ENCODE measurements at places on chromosomes 12 and 14. TPM values are rescaled to one million over a fixed set of nuclear protein-coding genes. Genes with fewer than 3 reads are reported as not detected.
A peak's percentile ranks its signal among the peaks of the same experiment; 100 is the strongest.

DNA sequence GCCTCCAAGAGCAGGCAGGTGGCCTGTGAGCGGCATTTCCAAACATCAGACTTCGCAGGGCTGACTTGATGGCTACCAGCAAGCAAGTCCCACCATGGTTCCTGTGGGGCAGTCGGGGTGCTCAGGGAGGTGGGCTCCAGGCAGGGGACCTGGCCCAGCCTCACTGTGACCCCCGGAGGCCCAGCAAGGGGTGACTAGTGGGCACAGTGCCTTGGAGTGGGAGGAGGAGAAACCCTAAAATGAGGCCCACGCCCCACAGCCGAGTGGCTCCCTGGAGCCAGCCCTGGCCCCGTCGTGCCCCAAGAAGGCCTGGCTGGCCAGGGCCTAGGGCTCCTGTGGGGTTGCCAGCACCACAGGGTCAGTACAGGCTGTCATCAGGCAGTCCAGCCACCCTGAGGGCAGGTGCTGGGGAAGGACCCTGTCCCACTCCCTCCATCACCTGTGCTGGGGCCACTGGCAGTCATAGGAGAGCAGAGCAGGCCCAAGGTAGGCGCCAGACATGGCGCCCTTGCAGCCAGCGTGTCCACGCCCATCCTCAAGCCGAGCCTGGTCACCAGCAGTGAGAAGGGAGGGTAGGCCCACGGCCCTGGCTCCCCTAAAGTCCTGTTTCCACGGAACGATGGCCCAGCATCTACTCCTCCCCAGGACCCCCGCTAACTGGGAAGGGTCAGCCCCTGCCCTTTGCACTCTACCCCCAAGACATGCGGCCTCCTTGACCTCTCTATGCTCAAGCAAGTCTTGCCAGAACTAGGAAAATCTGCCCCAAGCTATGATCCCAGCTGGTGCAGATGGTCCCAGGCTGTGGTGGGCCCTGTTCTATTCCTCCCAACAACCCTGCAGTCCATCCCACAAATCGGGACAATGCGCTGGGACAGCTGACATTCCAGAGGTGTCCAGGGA is 144.2 kb upstream of the C14orf180 start:
- no peak for DNase-seq

GRCh38 chr12:92732216-92732615 is 29.4 kb downstream of the PLEKHG7 start:
- DNase-seq = no peak

GRCh38 chr12:12636641-12637040 is 25.0 kb downstream of the CREBL2 start:
- no peak for DNase-seq

DNA sequence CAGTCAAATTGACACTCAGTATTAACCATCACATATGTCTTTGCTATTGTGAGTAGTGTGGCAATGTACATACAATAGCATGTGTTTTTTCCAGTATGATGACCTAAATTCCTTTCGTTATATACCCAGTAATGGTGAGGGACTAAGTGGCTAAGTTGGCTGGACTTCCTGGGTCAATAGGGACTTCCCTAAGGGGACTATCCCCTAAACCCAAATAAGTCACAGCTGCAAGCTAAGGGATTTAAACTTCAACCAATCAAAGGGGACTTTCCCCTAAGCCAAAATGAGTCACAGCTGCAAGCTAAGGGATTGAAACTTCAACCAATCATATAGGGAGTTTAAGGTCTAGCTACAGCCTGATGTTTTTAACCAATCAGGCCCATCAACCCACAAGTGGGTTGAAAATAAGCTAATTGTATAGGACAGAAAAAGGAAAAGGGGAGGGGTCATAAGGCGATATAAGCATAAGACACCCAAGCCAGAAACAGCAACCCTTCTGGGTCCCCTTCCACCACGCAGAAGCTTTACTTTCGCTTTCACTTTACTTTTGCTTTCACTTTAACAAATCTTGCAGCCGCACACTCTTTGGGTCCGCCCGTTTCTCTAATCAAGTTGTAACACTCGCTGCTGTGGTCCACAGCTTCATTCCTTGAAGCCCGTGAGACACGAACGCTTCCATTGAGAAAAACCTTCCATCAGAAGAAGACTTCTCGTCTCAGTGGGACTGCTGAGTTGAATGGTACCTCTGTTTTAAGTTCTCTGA is 404.4 kb downstream of the FLRT2 start:
- peak; percentile 53 for DNase-seq

DNA sequence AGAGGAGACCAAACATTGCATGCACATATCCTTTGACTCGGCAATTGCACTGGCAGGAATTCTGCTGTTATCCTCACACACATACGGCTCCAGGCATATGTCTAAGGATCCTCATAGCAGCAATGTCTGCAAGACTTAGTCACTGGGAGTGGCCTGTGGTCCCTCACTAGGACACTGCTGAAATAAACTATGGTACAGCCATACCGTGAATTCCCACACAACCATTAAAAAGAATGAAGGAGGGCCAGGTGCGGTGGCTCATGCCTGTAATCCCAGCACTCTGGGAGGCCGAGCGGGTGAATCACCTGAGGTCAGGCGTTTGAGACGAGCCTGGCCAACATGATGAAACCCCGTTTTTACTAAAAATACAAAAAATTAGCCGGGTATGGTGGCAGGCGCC is 105.1 kb downstream of the ZFP36L1 start:
- DNase-seq = peak; percentile 93

DNA sequence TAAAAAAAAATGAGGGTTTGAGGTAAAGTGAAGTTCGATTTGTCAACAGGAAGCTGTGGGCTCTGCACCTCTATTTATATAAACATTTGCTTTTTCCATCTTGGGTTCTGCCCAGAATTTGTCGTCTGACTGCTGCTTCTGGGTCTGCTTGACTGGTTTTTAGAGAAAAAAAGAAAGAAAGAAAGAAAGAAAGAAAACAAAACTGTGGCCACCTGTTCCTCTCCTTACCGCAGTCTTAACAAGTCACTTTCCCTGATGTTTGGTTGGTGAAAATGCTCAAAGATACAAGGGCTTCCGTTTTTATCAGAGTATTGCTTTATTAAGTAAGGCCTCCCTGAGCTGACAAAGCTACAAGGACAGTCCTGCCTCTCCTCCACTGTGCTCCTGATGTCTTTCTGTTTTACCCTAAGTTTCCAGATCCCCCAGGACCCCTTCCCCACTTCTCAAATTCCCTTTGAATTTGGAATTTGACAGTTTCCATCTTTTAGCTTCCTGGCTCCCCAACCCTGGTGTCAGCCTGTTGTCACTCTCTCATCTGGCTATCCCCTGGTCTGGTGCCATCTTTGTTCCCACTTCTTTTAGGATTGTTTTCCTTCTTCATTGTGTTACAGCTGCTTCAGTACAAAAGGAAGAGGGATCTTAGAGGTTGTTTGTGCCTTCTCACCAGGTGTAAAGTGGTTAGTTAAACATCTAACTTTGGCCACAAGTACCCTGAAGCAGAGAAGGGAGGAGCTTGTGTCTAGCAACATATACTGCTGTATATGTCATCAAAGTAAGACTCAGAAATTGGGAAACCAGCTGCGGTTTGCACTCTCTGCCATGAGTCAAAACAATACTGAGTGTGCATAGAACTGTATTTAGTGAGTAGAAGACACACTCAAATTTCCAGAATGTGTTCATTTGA is 18.0 kb downstream of the MFAP5 start:
- no peak for DNase-seq

GRCh38 chr12:32161058-32161457 is 54.4 kb downstream of the BICD1 start:
- no peak for DNase-seq

DNA sequence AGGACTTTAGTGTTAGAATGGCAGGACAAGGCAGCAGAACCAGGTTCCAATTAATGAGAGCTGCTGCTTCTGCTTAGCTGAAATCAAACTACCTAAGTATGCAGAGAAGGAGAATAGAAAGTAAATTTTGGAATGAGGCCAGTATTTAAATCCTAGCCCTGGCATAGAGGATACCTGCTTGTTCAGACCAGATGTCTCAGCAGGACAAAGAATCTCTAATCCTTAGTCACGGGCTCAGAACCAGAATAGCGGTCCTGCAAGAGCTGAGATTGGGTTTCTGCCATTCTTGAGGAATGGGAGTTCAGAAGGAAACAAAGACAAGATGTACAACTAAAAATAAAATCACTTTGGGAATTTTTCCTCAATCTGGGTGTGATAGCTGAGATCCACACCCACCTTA is 550.8 kb upstream of the TMEM132C start:
- DNase-seq = no peak

DNA sequence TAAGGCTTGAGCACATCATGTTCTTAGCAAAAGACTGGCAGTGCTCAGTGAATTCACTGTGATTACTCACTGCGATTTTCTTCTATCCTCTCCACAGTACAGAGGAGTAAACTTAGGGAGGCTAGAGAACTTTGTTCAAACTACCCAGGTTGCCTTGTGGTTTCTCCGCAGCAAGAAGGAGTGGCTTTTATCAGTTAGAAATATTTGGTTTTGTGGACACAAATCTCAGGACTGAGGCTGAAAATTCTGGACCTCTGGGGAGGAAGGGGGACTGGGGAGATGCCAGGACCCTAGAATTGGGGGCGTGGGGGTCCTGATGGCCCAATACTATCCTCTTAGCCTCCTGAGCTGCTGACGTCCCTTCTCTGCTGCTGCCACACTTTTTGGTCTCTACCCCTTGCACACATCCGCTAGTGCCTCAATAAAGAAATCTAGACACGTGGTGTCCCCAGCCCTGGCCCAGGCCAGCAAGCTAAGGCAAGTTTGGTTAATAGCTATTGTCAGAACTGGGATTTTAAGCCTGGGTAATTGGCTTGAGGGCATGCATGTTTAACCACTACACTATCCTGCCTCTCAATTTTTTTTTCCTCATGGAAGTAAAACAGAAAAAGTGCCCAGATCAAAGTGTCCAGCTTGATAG is 842 bp downstream of the OAS2 start:
- no peak for DNase-seq

GRCh38 chr12:132277949-132278348 is 51.4 kb downstream of the GALNT9 start:
- no peak for DNase-seq

GRCh38 chr12:55726971-55727370 is 1.8 kb downstream of the CD63 start:
- DNase-seq = no peak

DNA sequence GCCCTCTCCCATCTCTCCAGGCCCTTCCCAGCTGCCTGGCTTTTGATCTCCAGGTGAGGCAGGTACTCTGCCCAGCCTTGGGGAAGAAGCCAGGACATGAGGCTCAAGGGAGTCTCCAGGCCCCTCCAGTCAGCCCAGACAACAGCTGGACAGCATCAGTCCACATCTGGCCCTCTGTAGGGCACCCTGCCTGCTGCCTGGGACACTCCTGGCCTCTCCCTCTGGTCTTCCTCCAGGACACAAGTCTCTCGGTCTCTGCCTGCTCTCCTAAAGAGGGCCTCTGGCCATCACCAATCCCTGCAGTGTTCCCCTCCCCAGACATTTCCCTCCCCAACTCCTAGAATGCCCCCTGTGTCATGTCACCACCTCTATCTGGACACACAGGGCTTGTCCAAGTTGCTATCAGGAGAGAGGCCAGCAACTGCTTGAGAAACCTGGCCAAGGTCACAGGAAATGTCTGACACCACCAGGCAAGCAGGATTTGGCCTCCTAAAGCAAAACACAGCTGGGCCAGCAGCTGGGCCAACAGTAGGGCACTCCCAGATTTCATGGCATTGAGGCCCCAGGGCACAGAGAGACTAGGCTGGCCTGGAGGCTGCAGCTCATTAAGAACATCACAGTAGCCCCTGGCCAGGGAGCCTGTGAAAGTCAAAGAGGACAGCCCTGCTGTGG is 29.0 kb downstream of the LTBP2 start:
- DNase-seq = no peak

GRCh38 chr14:50846226-50846880 is 15.4 kb upstream of the NIN start:
- DNase-seq = peak; percentile 71

DNA sequence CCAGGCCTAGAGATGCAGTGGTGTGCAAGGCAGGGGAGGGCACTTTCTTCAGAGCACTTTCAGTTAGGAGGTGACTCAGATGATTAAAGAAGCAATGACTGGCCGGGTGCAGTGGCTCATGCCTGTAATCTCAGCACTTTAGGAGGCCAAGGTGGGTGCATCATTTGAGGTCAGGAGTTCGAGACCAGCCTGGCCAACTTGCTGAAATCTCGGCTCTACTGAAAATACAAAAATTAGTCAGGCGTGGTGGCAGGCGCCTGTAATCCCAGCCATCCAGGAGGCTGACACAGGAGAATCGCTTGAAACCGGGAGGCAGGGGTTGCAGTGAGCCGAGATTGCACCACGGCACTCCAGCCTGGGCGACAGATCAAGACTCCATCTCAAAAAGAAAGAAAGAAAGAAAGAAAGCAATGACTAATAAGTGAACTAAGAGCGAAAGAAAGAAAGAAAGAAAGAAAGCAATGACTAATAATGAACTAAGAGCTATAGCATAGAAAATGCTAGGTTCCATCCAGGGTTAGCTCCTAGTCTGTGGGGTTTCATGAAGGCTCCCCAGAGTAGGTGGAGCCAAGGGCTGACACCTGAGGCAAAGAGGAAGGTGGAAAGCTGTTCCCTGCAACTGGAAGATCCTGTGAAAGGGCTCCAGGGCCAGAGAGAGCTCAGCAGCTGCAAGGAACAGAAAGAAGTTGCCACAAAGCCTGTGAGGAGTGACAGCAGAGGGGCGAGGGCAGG is 334.5 kb downstream of the CACNA1C start:
- peak; percentile 45 for DNase-seq

DNA sequence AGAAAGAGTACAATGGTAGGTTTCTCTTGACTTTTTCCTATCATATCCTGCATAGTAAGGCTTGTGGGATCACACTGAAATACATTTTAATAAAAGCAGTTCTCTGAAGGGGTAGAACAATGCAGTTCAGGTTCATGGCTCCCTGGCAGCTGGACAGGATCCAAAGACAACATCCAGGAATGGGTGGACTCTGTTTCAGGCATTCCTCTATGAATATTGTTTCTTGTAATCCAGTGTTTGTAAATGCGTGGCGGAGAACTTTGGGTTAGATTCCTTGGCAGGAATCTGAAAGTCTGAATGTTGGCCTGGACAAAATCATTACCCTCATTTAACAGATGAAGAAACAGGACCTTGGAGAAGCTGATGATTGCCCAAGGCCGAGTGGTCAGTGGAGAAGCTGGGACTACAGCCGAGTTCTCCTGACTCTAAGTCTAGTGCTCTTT is 43.5 kb downstream of the SYNE2 start:
- DNase-seq = peak; percentile 79

GRCh38 chr14:104395276-104395675 is 184.3 kb upstream of the C14orf180 start:
- no peak for DNase-seq

CD4 gene
- total RNA-seq = not detected

MIS18BP1 gene
- total RNA-seq = 31.2 TPM

TEAD4 gene
- total RNA-seq = 27.3 TPM

DHRS7 gene
- total RNA-seq = 57.2 TPM

C1RL gene
- 13.3 TPM for total RNA-seq

CISTR gene
- total RNA-seq = not detected
